CD4-positive, alpha-beta memory T cell (primary cell): ENCODE measurements at places on chromosomes 5 and 9. TPM values are rescaled to one million over a fixed set of nuclear protein-coding genes. Genes with fewer than 3 reads are reported as not detected.

CDC25C gene
- total RNA-seq: not detected

ADAMTS2 gene
- total RNA-seq: not detected

GRCh38 chr5:139702548-139702947, 54.4 kb downstream of the CXXC5 start:
- no peaks in the 10 kb centered on the region for H3K36me3 ChIP-seq
- H3K27me3 ChIP-seq: peaks cover 4% of the 10 kb centered on the region
- no peak overlapping the region for H3K4me3 ChIP-seq
- peaks cover 3% of the 10 kb centered on the region for H3K4me1 ChIP-seq
- no peak for DNase-seq

DNA sequence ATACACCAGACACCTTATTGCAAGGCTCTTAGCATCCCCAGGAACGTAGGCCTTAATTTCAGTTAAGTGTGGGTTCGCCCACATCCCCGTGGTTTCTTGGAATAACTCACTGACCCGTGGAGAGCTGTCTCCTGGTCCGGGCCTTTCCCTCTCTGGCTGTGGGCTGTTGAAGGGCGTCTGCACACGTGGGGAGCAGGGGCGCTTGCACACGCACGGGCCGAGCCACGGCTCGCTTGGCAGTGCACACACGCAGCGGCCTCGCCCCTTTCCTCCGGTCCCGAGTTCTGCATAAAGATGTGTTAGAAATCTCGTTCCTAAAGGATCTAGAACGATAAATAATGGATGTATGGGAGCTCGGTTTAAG, 141.9 kb downstream of the PBX3 start:
- H3K27me3 ChIP-seq: peaks cover 20% of the 10 kb centered on the region
- H3K4me1 ChIP-seq: peaks cover 7% of the 10 kb centered on the region
- no peak for DNase-seq
- H3K36me3 ChIP-seq: no peaks in the 10 kb centered on the region

DNA sequence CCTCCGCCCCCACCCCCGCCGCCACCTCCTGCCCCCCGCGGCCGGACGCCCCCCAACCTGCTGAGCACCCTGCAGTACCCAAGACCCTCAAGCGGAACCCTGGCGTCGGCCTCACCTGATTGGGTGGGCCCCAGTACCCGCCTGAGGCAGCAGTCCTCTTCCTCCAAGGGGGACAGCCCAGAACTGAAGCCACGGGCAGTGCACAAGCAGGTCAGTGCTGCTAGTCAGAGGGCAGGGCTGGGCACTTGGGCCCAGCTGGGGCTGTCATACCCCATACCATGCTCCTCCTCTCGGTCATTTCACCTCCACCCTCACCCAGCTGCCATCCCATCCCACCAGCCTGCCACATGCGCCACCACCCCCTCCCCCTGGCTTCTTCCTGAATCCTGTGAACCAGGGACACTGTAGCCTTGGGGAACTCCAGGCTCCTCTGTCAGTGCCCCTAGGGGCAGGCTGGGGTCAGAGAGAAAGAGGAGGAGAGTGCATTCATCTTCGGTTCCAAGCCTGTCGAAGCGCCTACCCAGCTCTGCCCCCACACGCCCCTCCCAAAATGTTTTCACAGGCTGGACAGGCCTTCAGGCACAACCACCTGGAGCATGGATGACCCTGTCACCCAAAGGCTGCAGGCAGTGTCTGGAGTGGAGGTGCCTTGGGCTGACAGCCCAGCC, 122.0 kb downstream of the DAB2IP start:
- H3K36me3 ChIP-seq: no peaks in the 10 kb centered on the region
- no peak overlapping the region for H3K27ac ChIP-seq
- DNase-seq: no peak

GRCh38 chr9:129624168-129624759, 1.7 kb upstream of the NTMT1 start:
- DNase-seq: peak; percentile 65
- H3K27me3 ChIP-seq: peaks cover 14% of the 10 kb centered on the region
- no peak overlapping the region for H3K4me3 ChIP-seq
- no peaks in the 10 kb centered on the region for H3K36me3 ChIP-seq

DNA sequence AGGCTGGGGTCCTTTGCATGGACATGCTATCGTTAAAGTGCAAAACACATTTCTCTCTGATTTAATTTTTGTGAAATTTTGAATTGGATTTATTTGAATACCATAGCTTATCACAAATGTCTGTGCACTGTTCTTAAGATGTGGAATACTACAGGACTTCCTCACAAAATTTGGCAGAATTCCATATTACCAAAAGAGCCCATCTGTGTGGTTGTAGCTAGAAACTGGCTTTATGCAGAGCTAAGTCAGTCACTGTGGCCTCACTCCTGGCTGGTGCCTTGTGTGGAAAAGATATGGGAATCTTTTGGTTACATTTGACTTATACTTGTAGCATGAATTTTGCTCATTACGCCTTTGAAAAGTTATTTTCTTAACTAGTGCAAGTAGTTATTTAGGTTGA, 35.5 kb downstream of the ACO1 start:
- H3K4me1 ChIP-seq: no peaks in the 10 kb centered on the region
- H3K4me3 ChIP-seq: no peak overlapping the region
- no peak overlapping the region for H3K27ac ChIP-seq

DNA sequence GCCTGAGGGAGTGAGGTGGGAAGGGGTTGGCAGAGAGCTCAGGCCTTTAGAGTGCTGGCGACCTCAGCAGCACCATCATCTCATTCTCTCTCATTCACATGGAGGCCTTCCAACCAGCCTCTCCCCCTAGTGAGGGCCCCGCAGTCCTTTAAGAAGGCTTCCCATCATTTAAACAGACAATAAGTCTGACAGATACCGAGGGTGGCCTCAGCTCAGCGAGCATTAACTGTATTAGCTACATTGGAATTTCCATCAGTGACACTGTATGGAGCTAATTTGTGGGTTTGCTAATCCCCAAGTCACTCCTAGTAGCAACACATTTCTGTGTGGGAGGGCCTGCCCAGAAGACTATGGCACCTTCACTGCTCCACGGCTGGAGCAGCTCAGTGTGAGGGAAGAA, 75.8 kb downstream of the INSYN2B start:
- no peaks in the 10 kb centered on the region for H3K27me3 ChIP-seq
- H3K4me3 ChIP-seq: no peak overlapping the region
- no peaks in the 10 kb centered on the region for H3K36me3 ChIP-seq
- no peak overlapping the region for H3K27ac ChIP-seq
- DNase-seq: no peak

DNA sequence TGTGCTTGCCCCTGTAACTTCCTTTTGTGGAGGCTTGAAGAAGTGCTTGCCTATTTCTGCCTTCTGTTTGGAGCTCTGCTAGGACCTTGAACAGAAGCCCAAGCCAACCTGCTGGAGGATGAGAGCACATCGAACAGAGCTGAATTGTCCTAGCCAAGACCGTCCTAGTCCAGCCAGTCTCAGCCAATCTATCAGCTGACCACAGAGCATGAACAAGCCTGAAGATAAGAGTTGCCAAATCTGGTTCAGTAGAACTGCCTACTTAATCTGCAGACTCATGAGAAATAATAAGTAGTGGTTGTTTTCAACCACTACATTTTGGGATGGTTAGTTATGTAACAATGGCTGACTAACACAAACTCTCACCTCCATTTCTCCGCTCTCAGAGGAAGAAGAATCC, 4.4 kb upstream of the SNX2 start:
- H3K27me3 ChIP-seq: no peaks in the 10 kb centered on the region
- H3K4me1 ChIP-seq: no peaks in the 10 kb centered on the region
- no peak for DNase-seq
- H3K36me3 ChIP-seq: no peaks in the 10 kb centered on the region
- H3K27ac ChIP-seq: no peak overlapping the region

- no peaks in the 10 kb centered on the region for H3K27me3 ChIP-seq
- peak within 1 kb of the TSS; percentile 40 for H3K27ac ChIP-seq
- H3K36me3 ChIP-seq: no peaks in the 10 kb centered on the region
- DNase-seq: peak; percentile 48
- peak within 1 kb of the TSS; percentile 64 for H3K4me3 ChIP-seq
- peaks cover 26% of the 10 kb centered on the region for H3K4me1 ChIP-seq
These were observed at the start of gene MSANTD3 for GRCh38 chr9:100426530-100427365. MSANTD3 (plus strand) TSS chr9:100427143; CDS start chr9:100441939, 14,796 bp downstream.
